ENCODE measurements at places on chromosomes 11 and 22. TPM values are rescaled to one million over a fixed set of nuclear protein-coding genes. Genes with fewer than 3 reads are reported as not detected.

The CDK2AP2 gene
- 96.1 TPM for total RNA-seq

DNA sequence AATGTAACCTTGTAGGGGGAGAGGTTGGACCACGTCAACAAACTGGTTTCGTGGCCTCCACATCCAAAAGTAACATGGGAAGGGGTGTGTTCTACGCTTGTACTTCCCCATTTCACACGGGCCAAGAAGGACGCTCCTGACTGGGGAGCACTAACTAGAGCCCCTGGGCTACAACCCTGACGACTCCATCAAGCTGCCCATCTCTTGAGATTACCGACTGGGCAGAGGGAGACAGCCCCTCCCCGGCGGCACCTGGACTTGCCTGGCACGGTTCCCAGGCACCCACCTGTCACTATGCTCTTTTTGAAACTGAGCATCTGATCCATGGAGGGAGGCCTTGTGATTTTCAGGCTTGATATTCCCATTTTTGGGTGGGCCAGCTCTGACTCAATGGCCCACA, 68.5 kb downstream of the SHANK2 start:
- 0 out of 2 replicates have a peak, but pooled peaks cover 3% of the 10 kb centered on the region for H3K36me3 ChIP-seq
- no peak overlapping the region for H3K4me3 ChIP-seq
- DNase-seq: no peak
- peaks cover 25% of the 10 kb centered on the region for H3K4me1 ChIP-seq

DNA sequence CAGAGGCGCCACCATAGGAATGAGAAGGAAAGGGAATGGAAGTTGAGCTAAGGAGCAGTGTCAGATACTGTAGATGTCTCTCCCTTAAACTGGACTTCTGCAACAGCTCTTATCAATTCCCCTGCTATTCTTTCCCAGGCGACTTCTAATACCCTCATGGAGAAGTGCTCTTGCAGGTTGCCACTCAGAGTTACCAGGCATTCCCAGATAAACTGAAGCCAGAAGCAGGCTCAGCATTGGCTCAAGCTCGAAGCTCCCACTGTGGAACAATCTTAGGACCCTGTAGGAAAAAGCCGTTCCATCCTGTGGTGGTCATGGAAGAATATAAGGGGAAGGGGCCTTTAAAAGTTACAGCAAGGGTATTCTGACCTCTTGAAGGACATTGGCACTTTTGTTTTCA, 208.7 kb upstream of the PLET1 start:
- peaks cover 15% of the 10 kb centered on the region for H3K4me1 ChIP-seq
- no peak for DNase-seq
- no peaks in the 10 kb centered on the region for H3K27me3 ChIP-seq
- H3K4me3 ChIP-seq: no peak overlapping the region
- no peaks in the 10 kb centered on the region for H3K36me3 ChIP-seq

DNA sequence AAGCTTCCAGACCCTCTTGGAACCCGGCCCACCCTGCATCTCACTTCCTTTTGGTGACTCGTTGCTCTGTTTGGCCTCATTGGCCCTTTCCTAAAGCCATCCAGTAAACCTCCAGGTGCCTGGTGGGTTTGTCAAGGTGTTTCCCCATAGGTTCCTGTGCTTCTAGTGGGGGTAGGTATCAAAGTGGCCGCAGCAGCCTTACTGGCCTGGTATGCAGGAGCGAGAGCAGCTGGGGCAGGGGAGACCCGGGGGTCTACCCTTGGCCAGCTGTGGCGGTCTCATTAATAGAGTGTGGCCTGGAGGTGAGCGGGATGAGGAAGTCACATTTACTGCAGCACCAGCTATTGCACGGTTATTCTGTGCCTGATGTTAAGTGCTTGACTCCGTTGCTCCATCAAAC, 4.1 kb downstream of the APOA4 start:
- DNase-seq: no peak
- no peak overlapping the region for H3K4me3 ChIP-seq
- H3K27ac ChIP-seq: no peak overlapping the region
- no peaks in the 10 kb centered on the region for H3K36me3 ChIP-seq

The OR5L1 gene
- not detected for total RNA-seq

The HEPN1 gene
- total RNA-seq: not detected

GRCh38 chr11:134273317-134273712, 2.9 kb upstream of the GLB1L3 start:
- DNase-seq: no peak
- peaks cover 5% of the 10 kb centered on the region for H3K27me3 ChIP-seq
- H3K4me1 ChIP-seq: peaks cover 10% of the 10 kb centered on the region
- no peaks in the 10 kb centered on the region for H3K36me3 ChIP-seq
- H3K4me3 ChIP-seq: no peak overlapping the region

- H3K27me3 ChIP-seq: no peaks in the 10 kb centered on the region
- DNase-seq: no peak
- H3K27ac ChIP-seq: no peak overlapping the region
- no peak overlapping the region for H3K4me3 ChIP-seq
- no peaks in the 10 kb centered on the region for H3K36me3 ChIP-seq
Measured at GRCh38 chr11:133164986-133165385, 367.3 kb downstream of the OPCML start.

The SMIM35 gene
- not detected for total RNA-seq

The UPK3A gene
- 2.0 TPM for total RNA-seq

DNA sequence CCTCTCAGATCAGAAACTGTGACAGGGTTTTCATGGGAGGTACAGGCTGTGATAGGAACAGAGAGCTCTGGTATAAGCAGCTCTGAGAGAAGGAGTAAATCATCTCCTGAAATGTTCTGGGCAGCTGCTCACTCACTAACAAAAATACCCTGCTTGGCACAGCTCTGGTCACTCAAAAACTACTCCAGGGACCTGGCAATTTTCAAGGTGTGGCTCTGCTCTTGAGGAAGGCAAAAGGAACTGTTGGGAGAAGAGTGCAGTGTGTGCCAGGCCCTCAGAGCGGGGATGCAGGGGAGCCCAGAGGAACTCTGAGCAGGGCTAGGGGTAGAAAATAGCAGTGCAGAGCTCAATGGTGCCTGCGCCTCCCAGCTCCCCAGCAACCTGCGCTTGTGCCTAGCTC, 180.5 kb upstream of the ZBED5 start:
- H3K27me3 ChIP-seq: no peaks in the 10 kb centered on the region
- H3K36me3 ChIP-seq: no peaks in the 10 kb centered on the region
- no peak for DNase-seq
- H3K4me3 ChIP-seq: no peak overlapping the region
- no peak overlapping the region for H3K27ac ChIP-seq

The SYCE3 gene
- total RNA-seq: not detected

- H3K4me1 ChIP-seq: peaks cover 5% of the 10 kb centered on the region
- DNase-seq: no peak
- H3K27me3 ChIP-seq: peaks cover 1% of the 10 kb centered on the region
- peak overlapping the region; percentile 91 for H3K4me3 ChIP-seq
- H3K36me3 ChIP-seq: 0 out of 2 replicates have a peak, but pooled peaks cover 1% of the 10 kb centered on the region
- no peak overlapping the region for H3K27ac ChIP-seq
Measured at GRCh38 chr11:130916910-130917309, 631 bp upstream of the SNX19 start.

DNA sequence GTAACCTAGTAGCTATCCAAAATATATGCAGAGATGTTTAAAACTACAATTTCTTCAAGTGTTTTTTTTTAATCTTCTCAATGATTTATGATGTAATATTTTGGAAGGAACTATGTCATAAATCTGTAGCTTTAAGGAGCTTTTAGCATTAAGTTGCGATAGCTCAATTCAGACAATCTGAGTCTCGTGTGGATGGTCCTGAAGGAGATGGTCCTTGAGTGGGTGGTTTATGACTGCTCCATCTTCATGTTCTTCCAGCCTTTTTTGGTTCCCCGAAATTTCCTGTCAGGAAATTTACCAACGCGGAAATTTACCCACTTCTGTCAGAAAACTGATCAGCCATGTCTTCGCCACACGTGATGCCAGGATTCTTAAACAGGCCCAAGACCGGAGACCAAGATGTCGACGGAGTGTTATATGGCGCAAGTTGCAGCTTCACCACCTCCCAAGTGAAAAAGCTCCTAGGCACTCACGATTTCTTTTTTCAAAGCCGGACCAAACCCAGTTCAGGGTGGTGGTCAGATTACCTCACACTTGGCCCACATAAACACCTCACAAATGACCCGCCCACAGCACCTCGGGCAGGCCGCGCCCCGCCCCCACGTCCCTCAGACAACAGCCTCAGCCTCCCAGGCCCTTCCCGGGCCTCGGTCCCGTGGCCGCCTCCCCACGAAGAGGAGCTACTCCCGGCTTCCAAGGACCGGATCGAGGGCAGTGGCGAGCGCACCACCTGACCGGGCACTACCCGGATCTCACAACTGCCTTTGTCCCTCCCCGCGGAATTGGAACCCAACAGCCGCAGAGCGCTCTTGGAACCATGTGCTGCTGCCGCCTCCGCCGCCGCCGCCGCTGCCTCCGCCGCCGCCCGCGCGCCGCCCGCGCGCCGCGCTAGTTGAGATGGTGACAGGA, at the start of gene MORC2:
MORC2 (minus strand) TSS at position 760 of the 909 bp plus-strand sequence. CDS start 885 bp downstream, outside the sequence.
- H3K27me3 ChIP-seq: no peaks in the 10 kb centered on the region
- peak within 1 kb of the TSS; percentile 57 for H3K4me3 ChIP-seq
- DNase-seq: peak; percentile 83
- H3K4me1 ChIP-seq: peaks cover 20% of the 10 kb centered on the region
- peak within 1 kb of the TSS; percentile 98 for H3K27ac ChIP-seq
- H3K36me3 ChIP-seq: peaks cover 7% of the 10 kb centered on the region

The MMP11 gene
- total RNA-seq: 11.3 TPM

The APOL5 gene
- total RNA-seq: not detected

The MS4A6E gene
- total RNA-seq: not detected

GRCh38 chr11:106424111-106424510, 346.6 kb downstream of the AASDHPPT start:
- H3K4me3 ChIP-seq: no peak overlapping the region
- no peaks in the 10 kb centered on the region for H3K4me1 ChIP-seq
- no peak overlapping the region for H3K27ac ChIP-seq
- H3K27me3 ChIP-seq: no peaks in the 10 kb centered on the region
- H3K36me3 ChIP-seq: no peaks in the 10 kb centered on the region
- DNase-seq: no peak

- DNase-seq: no peak
- no peak overlapping the region for H3K27ac ChIP-seq
- no peak overlapping the region for H3K4me3 ChIP-seq
- peaks cover 7% of the 10 kb centered on the region for H3K4me1 ChIP-seq
- H3K36me3 ChIP-seq: no peaks in the 10 kb centered on the region
- no peaks in the 10 kb centered on the region for H3K27me3 ChIP-seq
Measured at GRCh38 chr11:70111269-70112016, 33.3 kb downstream of the ANO1 start.

DNA sequence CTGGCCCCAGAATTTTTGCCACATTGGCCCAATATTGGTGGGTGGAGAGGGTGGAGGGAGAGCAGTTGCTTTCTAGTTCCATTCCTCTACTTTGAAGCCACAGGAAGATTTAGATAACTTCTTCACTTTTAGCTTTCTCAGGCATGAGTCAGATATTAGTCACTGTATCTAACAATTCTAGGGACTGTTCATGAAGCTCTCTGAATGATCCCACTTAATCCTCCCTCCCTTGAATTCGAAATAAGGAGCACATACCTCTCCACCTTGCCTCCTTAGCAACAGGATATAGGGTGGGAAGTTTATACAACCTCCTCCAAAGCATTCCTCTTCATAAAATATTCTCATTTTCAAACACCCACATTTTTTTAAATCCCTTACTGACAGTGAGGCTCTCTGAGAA, 13.5 kb downstream of the FSHB start:
- no peak for DNase-seq
- H3K36me3 ChIP-seq: no peaks in the 10 kb centered on the region
- H3K4me3 ChIP-seq: no peak overlapping the region
- no peaks in the 10 kb centered on the region for H3K27me3 ChIP-seq
- H3K4me1 ChIP-seq: peaks cover 27% of the 10 kb centered on the region

- H3K27ac ChIP-seq: peak overlapping the region; percentile 97
- H3K4me3 ChIP-seq: no peak overlapping the region
- no peaks in the 10 kb centered on the region for H3K27me3 ChIP-seq
- peaks cover 31% of the 10 kb centered on the region for H3K4me1 ChIP-seq
Measured at GRCh38 chr22:20779818-20780158, 5.9 kb downstream of the SERPIND1 start.

DNA sequence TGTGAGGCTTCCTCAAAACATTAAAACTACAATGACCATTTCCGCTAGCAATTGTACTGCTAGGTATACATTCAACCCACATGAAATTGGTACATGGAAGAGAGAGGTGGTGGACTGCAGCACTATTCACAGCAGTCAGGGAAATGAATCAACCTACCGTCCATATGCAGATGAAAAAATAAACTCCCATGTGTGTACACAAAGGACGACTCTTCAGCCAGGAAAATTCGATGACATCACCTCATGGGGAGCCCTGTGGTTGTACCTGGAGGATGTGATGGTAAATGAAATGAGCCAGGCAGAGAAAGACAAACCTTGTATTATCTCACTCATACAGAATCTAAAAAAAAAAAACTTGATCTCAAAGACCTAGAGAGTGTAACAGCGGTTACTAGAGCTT, 23.3 kb downstream of the RFPL3 start:
- no peak overlapping the region for H3K27ac ChIP-seq
- no peak overlapping the region for H3K4me3 ChIP-seq
- H3K4me1 ChIP-seq: no peaks in the 10 kb centered on the region
- no peaks in the 10 kb centered on the region for H3K27me3 ChIP-seq
- DNase-seq: no peak

DNA sequence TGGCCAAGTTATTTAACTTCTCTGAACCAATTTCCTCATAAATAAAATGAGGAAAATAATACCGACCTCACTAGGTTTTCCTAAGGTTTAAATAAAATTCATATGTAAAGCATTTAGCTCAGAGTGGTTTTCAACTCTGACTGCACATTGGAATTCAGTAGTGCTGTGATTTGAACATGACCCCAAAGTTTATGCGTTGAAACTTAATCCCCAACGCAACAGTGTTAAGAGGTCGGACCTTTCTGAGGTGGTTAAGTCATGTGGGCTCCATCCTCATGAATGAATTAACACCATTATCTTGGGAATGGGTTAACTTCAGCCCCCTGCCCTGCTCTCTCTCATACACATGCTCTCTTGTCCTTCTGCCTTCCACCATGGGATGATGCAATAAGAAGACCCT, 322.2 kb downstream of the AASDHPPT start:
- DNase-seq: no peak
- no peaks in the 10 kb centered on the region for H3K27me3 ChIP-seq
- peaks cover 1% of the 10 kb centered on the region for H3K36me3 ChIP-seq
- H3K4me1 ChIP-seq: no peaks in the 10 kb centered on the region
- H3K27ac ChIP-seq: no peak overlapping the region
- H3K4me3 ChIP-seq: no peak overlapping the region

DNA sequence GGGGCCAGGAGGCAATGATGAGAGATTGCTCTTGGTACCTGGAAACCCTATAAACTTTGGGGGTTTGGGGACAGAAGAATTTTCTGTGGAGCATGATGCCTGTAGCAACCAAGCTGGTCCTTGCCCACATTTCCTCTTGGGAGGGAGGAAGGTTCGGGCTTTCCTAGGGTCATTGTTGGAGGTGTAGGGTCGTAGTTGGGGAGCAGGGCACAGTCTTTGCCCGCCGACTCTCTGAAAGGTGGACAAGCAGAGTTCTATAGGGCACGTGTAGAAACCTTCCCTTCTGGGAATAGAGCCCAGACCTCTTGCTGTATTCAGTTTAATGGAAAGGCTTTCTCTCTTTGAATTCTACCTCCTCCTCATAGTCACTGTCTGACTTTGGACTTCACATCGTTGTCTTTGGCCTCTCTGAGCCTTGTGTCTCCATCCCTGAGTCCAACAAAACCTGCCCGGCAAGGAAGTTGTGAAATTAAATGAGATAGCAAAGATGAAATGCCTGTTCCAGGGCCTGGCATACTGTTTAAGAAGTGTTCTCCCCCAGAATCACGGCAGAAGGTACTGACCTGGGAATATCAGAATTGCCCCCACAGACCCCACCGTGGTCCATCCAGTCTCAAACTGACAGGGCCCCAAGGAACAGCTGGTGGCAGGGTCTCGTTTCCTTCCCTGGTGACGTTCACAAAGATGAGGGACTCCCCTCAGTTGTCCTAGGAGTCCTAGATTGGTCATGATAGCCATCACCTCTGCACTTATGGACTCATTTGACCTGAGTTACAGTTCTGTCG, 1.6 kb downstream of the PRDM11 start:
- H3K4me3 ChIP-seq: peak overlapping the region; percentile 73
- no peaks in the 10 kb centered on the region for H3K4me1 ChIP-seq
- peak overlapping the region; percentile 64 for H3K27ac ChIP-seq

The ZDHHC24 gene
- 25.1 TPM for total RNA-seq
